Effector memory CD4-positive, alpha-beta T cell (primary cell): ENCODE measurements at places on chromosomes 4 and X.
A peak's percentile ranks its signal among the peaks of the same experiment; 100 is the strongest.

DNA sequence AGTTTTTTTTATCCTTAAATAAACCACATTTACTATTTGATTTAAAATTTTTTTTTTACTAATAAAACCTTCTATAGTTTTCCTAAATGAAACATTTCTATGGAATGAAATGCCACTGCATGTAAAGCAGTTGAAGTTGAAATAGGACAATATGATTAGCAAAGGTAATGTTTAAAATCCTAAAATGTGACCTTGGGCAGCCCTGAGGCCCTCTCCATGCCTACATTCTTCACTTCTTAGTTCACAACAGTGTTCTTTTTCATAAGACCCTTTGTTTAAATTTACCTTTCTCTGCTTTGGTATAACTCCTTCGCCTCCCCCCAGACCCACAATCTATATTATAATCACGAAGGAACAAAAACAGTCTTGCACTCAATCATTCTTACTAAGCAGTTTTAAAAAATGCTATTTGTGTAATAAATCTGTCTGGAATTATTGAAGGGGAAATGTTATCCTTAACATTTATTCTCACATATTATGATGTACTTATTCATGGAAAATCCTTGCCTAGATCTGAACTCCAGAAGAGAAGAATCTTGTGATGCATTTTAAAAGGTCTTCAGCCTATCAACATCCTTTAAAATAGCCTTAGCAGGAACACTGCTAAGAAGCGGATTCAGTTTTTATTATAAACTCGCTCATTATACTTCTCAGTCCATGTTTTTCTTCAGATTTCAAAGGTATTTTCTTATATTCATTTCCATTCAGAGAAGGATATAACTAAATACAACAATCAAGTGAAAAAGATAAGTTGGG, 124.6 kb upstream of the NAP1L5 start:
- H3K4me1 ChIP-seq: peaks cover 5% of the 10 kb centered on the region
- H3K27ac ChIP-seq: peak overlapping the region; percentile 78
- H3K27me3 ChIP-seq: no peaks in the 10 kb centered on the region
- H3K4me3 ChIP-seq: peak overlapping the region; percentile 61
- DNase-seq: no peak
- H3K36me3 ChIP-seq: no peaks in the 10 kb centered on the region

DNA sequence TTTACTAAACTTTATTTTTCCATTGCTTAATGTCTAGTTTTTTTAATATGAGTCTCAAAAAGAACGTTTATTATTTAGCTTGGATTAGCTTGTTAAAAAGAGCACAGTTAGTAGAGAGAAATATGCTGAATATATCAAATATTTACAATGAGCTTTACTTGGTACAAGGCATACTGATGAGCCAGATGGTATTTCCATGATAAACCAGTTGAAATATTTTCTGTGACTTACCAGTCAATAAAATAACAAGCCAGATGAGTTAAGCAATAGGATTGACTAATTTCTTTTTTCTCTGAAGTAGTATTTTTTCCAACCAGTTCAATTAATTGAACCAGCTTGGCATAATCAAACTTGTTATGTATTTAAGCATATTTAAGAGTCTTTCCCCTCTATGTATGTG, 134.1 kb downstream of the KLHL34 start:
- no peak overlapping the region for H3K4me3 ChIP-seq
- no peak for DNase-seq
- no peak overlapping the region for H3K27ac ChIP-seq
- no peaks in the 10 kb centered on the region for H3K4me1 ChIP-seq
- no peaks in the 10 kb centered on the region for H3K36me3 ChIP-seq

DNA sequence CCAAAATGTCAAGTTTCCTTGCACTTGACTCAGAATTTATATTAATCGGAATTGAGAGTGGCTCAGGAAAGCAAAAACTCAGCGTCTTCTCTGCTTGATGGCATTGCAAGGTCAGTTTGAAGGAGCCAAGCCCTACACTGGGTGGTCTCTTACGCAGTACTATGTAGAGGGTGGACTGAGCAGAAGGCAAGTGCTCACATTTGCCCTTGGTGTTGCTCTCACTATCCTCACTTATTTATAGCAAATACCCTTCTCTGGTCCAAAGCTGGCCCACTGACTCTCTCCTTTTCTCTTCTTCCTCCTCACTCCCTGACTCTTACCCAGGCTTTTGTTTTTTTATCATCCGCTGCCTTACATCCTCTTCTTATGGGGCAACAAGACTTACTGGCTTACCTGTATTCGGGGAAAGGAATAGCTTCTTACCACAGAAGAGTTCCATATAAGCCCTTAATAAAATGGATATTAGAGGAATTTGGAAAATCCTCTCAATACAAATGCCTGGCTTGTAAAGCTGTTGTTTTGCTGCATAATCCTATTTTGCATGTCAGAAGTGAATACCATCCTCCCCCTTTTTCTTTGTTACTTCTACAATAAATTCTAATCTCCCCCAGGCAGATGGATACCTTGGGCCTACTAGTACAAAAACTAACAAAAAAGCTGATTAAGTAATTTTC, 24.8 kb upstream of the GATB start:
- H3K4me3 ChIP-seq: no peak overlapping the region
- H3K4me1 ChIP-seq: no peaks in the 10 kb centered on the region
- H3K27me3 ChIP-seq: no peaks in the 10 kb centered on the region
- H3K27ac ChIP-seq: no peak overlapping the region

DNA sequence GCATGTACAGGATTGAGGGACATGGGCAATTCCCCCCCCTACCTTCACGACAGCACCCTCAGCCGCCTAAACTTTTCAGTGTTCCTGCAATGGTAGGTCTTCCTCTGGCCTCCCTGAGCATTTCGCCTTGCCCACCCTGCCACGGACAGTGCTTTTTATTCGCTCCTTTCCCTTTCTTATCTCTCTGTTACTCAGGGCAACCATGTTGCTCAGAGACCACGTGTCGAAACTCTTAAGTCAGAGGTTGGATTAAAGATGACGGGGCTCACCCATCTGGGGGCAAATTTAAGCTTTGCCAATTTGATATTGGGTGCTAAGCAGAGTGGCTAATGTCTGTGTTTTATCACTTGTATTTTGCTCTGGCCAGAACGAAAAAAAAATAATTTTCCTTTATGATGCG, 20.4 kb downstream of the TENM3 start:
- DNase-seq: no peak
- H3K36me3 ChIP-seq: no peaks in the 10 kb centered on the region
- no peak overlapping the region for H3K4me3 ChIP-seq
- H3K4me1 ChIP-seq: no peaks in the 10 kb centered on the region

DNA sequence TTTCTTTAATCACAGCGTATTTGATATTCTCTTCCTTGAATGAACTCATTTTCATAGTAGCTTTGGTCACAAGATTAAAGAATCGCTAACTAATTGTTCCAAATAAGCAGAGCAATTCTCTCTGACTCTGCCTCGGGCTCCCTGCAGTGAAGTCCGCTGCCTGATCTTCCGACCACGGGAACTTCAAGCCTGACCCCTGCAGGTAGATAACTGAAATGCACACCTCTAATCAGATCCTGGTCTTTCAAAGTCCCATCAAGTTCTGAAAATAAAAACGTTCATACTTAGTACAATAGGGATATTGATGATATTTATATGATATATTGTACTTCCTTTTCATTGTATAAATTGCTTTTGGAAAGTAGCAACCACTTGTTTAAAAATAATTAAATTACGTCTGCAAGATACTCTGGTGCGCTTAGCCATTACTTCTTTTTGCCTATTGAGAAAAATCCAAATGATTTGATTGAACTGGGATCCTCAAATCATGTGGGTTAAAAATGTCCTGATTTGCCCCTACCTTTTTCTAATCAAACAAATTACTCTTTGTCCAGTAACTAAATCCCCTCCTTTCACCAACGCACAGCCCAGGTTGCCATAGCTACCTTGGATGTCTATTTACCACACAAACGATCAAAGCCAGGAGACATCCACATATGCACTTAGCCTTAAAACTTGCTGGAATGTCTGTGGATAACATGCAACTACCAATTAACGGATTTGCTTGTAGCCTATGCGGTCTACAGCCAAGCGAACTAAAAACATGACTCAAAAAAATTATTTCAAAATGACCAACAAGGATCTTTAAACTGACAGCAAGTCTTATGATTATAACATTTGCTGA, 4.2 kb downstream of the MID1 start:
- no peak overlapping the region for H3K4me3 ChIP-seq
- no peak for DNase-seq
- H3K36me3 ChIP-seq: no peaks in the 10 kb centered on the region
- no peaks in the 10 kb centered on the region for H3K4me1 ChIP-seq
- no peak overlapping the region for H3K27ac ChIP-seq

- H3K36me3 ChIP-seq: no peaks in the 10 kb centered on the region
- no peak overlapping the region for H3K4me3 ChIP-seq
- H3K27ac ChIP-seq: no peak overlapping the region
These were observed 151.0 kb downstream of the TMEM164 start for GRCh38 chrX:110153896-110154295.

DNA sequence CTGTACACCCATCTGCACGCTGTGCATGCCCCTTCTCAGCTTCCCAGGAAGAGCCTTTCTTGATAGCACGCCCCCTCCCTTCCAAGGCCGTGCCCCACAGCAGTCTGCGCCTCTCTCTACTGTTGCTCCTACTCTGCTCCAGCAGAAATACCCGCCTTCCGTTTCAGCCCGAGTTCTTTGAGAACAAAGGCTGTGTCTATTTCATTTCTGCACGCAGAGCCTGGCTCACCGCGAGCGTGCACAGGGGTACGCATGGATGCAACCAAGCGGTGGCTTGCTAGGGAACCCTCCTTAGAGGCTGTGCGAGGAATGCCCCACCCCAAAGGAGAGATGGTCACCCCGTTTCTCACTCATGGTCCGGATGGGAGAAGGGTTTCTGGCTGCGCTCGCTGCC, 485 bp downstream of the AADAT start:
- no peak overlapping the region for H3K27ac ChIP-seq
- no peak for DNase-seq
- no peak overlapping the region for H3K4me3 ChIP-seq
- peaks cover 9% of the 10 kb centered on the region for H3K27me3 ChIP-seq
- no peaks in the 10 kb centered on the region for H3K36me3 ChIP-seq

GRCh38 chrX:48794911-48795515, 6.9 kb upstream of the HDAC6 start:
- no peaks in the 10 kb centered on the region for H3K27me3 ChIP-seq
- no peak overlapping the region for H3K27ac ChIP-seq
- no peak overlapping the region for H3K4me3 ChIP-seq
